ENCODE measurements at places on chromosomes 3 and 15. TPM values are rescaled to one million over a fixed set of nuclear protein-coding genes. Genes with fewer than 3 reads are reported as not detected.

The CHRNA5 gene
- 46.9 TPM for total RNA-seq

The ACOX2 gene
- total RNA-seq = 4.3 TPM

The ROPN1B gene
- not detected for total RNA-seq

The KIF15 gene
- 83.4 TPM for total RNA-seq

The GASK1A gene
- total RNA-seq = 10.3 TPM

The PLA2G4D gene
- total RNA-seq = not detected

The SAXO2 gene
- 1.4 TPM for total RNA-seq

The RASL12 gene
- 5.8 TPM for total RNA-seq

The ARL14 gene
- not detected for total RNA-seq

The STRIT1 gene
- not detected for total RNA-seq

The FOXL2NB gene
- 0.09 TPM for total RNA-seq

The CLDN18 gene
- not detected for total RNA-seq

The CCR9 gene
- not detected for total RNA-seq

The SCAPER gene
- 15.0 TPM for total RNA-seq

The TLR9 gene
- not detected for total RNA-seq

The LMAN1L gene
- not detected for total RNA-seq

The CTXN2 gene
- total RNA-seq = 0.60 TPM

The ADAMTS9 gene
- 32.1 TPM for total RNA-seq

The VILL gene
- 5.6 TPM for total RNA-seq

Data from neural progenitor cell (in vitro differentiated cells).